ENCODE measurements at places on chromosomes 6 and 20.

DNA sequence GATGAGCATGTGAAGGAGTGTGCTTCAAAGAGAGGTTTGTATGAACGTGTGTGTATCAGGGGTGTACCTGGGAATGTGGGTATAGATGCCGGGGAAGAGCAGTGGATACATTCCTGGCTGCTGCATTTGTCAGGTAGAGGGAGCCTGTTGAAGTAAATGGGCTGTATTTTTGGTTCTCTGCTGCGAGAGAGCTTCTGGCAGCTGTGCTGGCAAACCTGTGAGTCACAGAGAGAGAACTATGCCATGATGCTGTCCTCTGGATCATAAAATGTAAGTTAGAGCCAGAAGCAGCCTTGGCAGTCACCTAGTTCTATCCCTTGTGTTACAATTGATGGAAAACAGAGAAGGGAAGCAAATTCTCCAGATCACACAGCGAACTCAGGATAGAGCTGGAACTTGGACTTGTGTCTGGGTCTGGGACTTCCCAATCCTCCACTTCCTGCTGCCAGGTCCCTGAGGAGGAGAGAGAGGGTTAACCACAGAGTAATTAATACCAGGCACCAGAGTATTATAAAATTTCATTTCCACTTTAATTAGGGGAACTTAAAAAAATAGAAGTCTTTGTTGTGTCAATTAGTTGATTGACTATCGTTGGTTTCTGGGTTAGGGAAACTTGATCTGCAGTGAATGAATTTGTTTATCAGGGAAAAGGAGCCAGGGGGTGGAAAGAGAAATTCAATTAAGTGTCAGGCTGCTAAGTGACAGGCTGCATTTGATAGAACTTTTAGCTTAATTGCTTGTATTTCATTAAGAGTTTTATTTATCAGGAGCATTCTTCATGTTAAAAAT, 41.1 kb upstream of the GTSF1L start:
- peaks cover 52% of the 10 kb centered on the region for H3K27me3 ChIP-seq
- H3K36me3 ChIP-seq = no peaks in the 10 kb centered on the region
- no peak overlapping the region for H3K4me3 ChIP-seq
- H3K4me1 ChIP-seq = no peaks in the 10 kb centered on the region
- DNase-seq = no peak

GRCh38 chr6:29757701-29758293, 34.6 kb downstream of the HLA-F start:
- peaks cover 24% of the 10 kb centered on the region for H3K4me1 ChIP-seq
- no peak for DNase-seq
- H3K4me3 ChIP-seq = no peak overlapping the region
- H3K27ac ChIP-seq = no peak overlapping the region

DNA sequence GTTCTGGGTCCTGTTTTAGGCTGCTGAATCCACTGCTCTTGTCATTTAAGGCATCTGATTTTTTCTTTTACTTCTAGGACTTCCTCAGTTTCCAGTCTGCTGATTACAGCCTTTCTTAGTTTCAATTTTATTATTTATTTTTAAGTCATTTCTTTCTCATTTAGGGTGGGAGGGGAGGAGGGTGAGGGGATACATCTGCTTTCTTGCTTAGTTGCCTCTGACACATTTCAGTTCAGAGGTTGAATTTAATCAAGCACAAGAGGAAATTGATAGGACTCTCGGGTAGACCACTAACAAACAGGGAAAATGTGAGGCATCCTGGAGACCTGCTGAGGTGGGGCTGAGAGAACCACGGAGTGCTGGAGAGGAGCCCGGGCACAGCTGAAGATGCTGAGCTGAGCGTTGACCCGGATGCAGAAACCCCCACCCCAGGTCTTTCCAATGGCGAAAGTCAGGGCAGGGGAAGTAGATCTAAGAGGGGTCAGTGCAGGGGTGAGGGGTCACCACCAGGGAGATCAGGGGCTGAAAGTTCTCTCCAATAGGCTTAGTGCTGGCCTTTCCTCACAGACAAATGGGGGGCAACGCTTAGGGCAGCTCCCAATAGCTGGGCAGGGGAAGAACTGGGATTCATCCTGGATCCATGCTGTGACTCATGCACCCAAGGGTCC, 7.6 kb upstream of the TREML2 start:
- peaks cover 29% of the 10 kb centered on the region for H3K4me1 ChIP-seq
- no peaks in the 10 kb centered on the region for H3K36me3 ChIP-seq
- no peak overlapping the region for H3K4me3 ChIP-seq

GRCh38 chr6:14713966-14714631, 531.8 kb upstream of the JARID2 start:
- H3K27me3 ChIP-seq = no peaks in the 10 kb centered on the region
- peaks cover 31% of the 10 kb centered on the region for H3K4me1 ChIP-seq
- no peaks in the 10 kb centered on the region for H3K36me3 ChIP-seq
- DNase-seq = no peak
- no peak overlapping the region for H3K27ac ChIP-seq
- no peak overlapping the region for H3K4me3 ChIP-seq

GRCh38 chr20:40683221-40683893, 5.7 kb downstream of the MAFB start:
- peaks cover 65% of the 10 kb centered on the region for H3K27me3 ChIP-seq
- no peaks in the 10 kb centered on the region for H3K36me3 ChIP-seq
- peak overlapping the region; percentile 57 for H3K4me3 ChIP-seq

DNA sequence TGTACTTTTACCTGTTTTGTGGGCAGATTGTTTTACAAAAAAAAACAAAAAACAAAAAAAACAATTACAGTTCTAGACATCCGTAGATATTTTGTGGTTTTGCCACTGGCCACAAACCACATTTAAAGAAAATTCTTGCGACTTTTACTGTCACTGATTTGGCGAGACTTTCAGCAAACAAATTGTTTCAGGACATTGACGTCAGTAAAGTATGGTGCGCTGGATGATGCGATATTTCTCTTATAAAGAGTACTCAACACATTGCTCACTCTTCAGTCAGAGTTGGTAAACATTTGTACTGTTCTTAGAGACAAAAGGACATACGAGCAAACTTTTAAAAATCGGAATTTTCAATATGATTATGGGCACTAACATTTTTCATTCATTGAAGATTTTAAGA, 229.8 kb downstream of the HAO1 start:
- no peaks in the 10 kb centered on the region for H3K36me3 ChIP-seq
- H3K27me3 ChIP-seq = no peaks in the 10 kb centered on the region
- DNase-seq = no peak
- H3K27ac ChIP-seq = no peak overlapping the region
- no peaks in the 10 kb centered on the region for H3K4me1 ChIP-seq

DNA sequence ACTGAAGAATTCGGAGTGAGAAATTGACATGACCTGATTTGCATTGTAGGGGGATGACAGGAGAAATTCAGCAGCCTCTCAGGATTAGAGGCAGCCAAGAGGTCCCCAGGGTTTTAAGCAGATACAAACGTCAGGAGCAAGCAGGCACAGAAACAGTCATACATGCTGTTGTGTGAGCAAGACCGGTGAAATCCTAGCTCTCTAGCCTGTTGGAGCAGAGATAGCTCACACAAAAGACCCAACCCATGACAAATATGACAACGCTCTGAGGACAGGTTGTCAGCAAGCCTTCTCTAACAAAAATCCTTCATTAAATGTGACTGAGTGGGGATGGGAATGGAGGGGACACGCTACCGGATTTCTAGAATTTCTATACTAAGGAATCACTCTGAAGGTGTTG, 23.0 kb upstream of the AKAP12 start:
- no peaks in the 10 kb centered on the region for H3K27me3 ChIP-seq
- H3K4me1 ChIP-seq = no peaks in the 10 kb centered on the region
